GM12892 (cell line): ENCODE measurements at places on chromosomes 6 and 20.
A peak's percentile ranks its signal among the peaks of the same experiment; 100 is the strongest.

GRCh38 chr20:46000262-46000996 lies 8.3 kb upstream of the MMP9 start:
- DNase-seq, result no peak

GRCh38 chr6:141925001-141925400 lies 207.7 kb upstream of the GJE1 start:
- DNase-seq, result no peak

DNA sequence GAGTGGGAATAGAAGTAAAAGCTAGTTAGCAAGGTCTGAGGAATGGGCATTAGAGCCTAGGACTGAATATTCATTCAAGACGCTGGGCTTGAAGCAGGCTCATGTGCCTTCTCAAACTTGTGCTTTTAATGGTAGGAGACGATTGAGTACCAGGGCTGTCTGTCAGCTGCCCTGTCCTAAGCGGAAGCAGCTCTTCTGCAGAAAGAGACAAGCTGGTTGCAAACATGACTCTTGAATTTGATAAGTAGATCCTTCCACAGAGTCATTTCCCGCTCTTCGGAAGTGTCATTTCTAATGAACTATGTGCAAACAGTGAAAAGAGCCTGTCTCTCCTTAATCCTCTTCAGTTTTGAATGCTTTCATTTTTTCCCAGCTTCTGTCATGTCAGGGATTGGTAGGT lies 176.4 kb downstream of the TFAP2B start:
- DNase-seq, result no peak

- no peak for DNase-seq
Measured at GRCh38 chr6:53735896-53736295, 58.9 kb upstream of the LRRC1 start.

GRCh38 chr6:106360410-106360988 lies at the start of gene CRYBG1:
Gene CRYBG1 (plus strand): TSS chr6:106360717. CDS start chr6:106360909, 192 bp downstream.
- DNase-seq, result peak; percentile 55
